Breast epithelium (tissue), 4 donors: ENCODE measurements at places on chromosomes 7 and 10. TPM values are rescaled to one million over a fixed set of nuclear protein-coding genes. Genes with fewer than 3 reads are reported as not detected.
A peak's percentile ranks its signal among the peaks of the same experiment; 100 is the strongest.

GRCh38 chr10:65340340-65340739 lies 1585.5 kb upstream of the LRRTM3 start:
- H3K27me3 ChIP-seq = no peaks in the 10 kb centered on the region
- no peak overlapping the region for H3K4me3 ChIP-seq
- no peak for DNase-seq
- H3K36me3 ChIP-seq = no peaks in the 10 kb centered on the region
- H3K27ac ChIP-seq = no peak overlapping the region

Gene CDHR1
- 0.15 TPM for total RNA-seq

GRCh38 chr7:114082642-114083165 lies 163.9 kb upstream of the PPP1R3A start:
- H3K27ac ChIP-seq = no peak overlapping the region
- DNase-seq = no peak
- no peaks in the 10 kb centered on the region for H3K36me3 ChIP-seq
- no peaks in the 10 kb centered on the region for H3K27me3 ChIP-seq

GRCh38 chr7:50349963-50350944 lies 45.7 kb downstream of the IKZF1 start:
- H3K27ac ChIP-seq = no peak overlapping the region
- H3K36me3 ChIP-seq = no peaks in the 10 kb centered on the region
- H3K4me1 ChIP-seq = no peaks in the 10 kb centered on the region

Gene OR13A1
- total RNA-seq = 0.33 TPM

DNA sequence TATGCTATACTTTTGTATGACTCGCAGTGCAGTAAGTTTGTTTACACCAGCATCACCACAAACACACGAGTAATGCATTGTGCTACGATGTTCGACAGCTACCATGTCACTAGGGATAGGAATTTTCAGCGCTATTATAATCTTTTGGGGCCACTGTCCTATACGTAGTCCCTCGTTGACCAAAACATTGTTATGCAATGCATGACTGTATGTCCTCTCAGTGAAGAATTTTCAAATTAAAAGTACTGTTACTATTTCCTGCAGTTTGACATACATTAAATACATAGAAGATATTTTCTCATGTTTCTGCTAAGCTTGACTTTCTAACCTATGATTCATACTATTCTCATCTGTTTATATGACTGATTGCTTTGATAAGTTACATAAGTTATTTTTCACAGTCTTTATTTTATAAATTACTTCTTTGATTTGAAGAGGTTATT lies 203.6 kb downstream of the VTI1A start:
- no peaks in the 10 kb centered on the region for H3K27me3 ChIP-seq
- H3K27ac ChIP-seq = no peak overlapping the region
- H3K4me3 ChIP-seq = no peak overlapping the region

- H3K27ac ChIP-seq = no peak overlapping the region
- H3K4me1 ChIP-seq = no peaks in the 10 kb centered on the region
- peak overlapping the region; percentile 43 for H3K4me3 ChIP-seq
- H3K27me3 ChIP-seq = peaks cover 62% of the 10 kb centered on the region
- DNase-seq = no peak
Measured at GRCh38 chr10:111077785-111078504, 1.1 kb downstream of the ADRA2A start.

DNA sequence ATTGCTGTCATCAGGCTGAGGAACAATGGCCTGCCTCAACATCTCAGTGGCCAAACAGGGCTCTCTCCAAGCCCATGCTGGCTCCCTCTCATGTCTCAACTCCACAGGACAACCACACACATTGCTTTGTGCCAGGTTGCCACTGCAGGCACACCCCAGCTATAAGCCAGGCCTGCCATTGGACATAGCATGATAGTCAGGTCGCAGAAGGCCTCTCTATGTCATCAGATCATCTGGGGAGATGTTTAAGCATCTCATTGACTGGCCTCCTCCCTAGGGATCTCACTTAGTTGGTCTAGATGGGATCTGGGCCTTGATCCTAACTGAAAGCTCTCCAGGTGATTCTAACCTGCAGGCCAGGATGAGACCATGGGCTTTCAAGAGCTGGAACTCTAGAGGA lies 257.2 kb downstream of the GRID1 start:
- DNase-seq = no peak
- no peaks in the 10 kb centered on the region for H3K36me3 ChIP-seq
- no peak overlapping the region for H3K4me3 ChIP-seq
- no peak overlapping the region for H3K27ac ChIP-seq

DNA sequence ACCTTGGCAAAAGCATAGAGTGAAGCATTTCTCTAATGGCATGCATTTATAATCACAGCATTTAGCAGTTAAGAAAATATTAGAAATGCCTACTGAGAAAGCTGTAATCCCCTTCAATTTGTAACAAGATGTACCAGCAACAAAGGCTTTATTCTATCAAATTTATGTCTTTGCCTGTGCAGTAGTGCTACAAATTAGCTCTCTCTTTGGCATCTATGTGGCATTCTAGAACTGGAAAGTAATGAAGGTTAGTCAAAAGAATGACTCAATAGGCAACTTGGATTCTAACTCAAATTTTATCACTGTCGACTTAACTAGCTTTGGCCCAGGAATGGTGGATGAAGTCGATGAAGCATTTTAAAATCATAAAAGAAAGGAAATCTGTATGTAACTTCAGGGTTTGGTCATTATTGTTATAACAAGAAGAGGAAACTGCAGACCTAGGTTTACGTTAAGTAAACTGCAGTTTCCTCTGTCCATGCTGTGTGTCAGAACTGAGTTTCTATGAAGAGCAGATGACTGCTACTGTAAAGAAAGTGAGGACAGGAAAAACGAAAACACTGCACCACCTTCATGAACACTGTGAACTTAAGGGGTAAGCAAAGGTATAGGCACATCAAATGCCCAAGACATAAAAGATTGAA lies 140.0 kb downstream of the RAPGEF5 start:
- H3K27ac ChIP-seq = no peak overlapping the region
- H3K4me1 ChIP-seq = no peaks in the 10 kb centered on the region
- no peaks in the 10 kb centered on the region for H3K27me3 ChIP-seq
- DNase-seq = no peak
- no peak overlapping the region for H3K4me3 ChIP-seq

GRCh38 chr10:102815790-102816549 lies 21.2 kb downstream of the CYP17A1 start:
- DNase-seq = peak; percentile 24
- no peak overlapping the region for H3K4me3 ChIP-seq
- H3K27ac ChIP-seq = peak overlapping the region; percentile 78
- H3K4me1 ChIP-seq = peaks cover 8% of the 10 kb centered on the region
- no peaks in the 10 kb centered on the region for H3K27me3 ChIP-seq
- no peaks in the 10 kb centered on the region for H3K36me3 ChIP-seq

GRCh38 chr7:43621729-43622448 lies 39.0 kb downstream of the STK17A start:
- H3K27ac ChIP-seq = no peak overlapping the region
- H3K27me3 ChIP-seq = no peaks in the 10 kb centered on the region
- DNase-seq = no peak
- H3K36me3 ChIP-seq = no peaks in the 10 kb centered on the region
- no peaks in the 10 kb centered on the region for H3K4me1 ChIP-seq

DNA sequence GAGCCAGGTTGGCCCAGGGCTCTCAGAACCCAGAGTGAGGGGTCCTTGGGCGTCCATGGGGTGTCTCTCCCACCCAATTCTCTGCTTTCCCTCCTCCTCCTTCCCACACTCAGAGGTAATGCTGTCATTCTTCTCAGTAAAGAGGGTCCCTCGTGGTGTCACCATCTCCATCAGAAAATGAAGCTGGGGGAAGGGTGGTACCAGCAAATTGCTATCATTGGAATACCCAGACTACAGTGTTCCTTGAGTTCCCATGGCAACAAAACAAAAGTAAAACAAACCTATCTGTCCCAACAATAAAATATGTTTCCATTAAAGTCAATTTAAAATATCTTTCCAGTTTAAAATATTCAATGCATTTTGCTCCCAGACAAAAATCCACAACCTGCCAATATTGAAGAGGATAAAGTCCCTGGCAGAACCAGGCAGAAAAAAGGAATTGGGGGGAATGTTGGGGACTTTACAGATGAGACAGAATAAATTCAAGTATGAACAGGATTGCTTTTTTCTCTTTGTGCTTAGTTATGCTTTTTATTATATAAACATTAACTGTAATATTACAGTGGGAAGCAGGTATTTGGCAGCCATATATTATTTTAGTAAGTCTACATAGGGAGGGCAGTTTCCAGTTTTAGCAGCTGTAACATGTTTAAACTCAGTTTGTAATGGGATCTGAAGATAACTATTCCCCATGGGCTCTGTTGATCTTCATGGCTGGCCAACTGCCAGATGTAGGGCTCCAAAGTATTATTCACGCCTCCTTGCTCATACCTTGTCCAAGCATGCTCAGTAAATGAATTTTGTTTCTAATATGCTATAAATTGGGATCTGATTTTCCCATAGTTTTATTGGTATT lies 182.1 kb downstream of the ARID5B start:
- H3K36me3 ChIP-seq = no peaks in the 10 kb centered on the region
- H3K4me1 ChIP-seq = peaks cover 31% of the 10 kb centered on the region
- no peaks in the 10 kb centered on the region for H3K27me3 ChIP-seq
- peak overlapping the region; percentile 84 for H3K27ac ChIP-seq
- no peak overlapping the region for H3K4me3 ChIP-seq
- DNase-seq = no peak

DNA sequence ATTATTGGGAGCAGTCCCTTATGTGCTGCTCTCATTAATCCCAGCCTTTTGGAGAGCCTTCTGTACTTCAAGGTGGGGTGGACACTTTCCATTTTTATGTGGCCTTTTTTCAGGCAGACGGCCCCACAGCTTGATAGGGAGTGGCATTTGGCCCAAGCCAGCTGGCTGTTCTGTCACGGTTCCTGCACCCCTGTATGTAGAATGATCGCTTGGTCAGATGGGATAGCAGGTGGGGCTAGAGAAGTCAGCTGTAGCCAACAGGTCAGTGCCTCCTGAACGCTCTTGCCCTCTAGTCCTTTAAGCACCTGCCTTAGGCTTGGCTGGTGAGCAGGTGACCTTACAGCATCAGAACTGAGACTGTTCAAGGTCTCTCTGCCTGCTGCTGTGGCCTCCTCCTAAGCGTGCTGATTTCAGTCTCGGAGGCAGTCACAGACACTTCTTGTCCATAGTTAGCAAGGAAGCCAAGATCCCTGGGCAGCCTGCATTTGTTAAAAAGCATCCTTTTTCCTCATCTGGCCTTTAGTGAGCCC lies 95.3 kb downstream of the LRRC4 start:
- H3K27me3 ChIP-seq = no peaks in the 10 kb centered on the region
- no peaks in the 10 kb centered on the region for H3K36me3 ChIP-seq
- no peak for DNase-seq
- no peaks in the 10 kb centered on the region for H3K4me1 ChIP-seq
- no peak overlapping the region for H3K4me3 ChIP-seq
- H3K27ac ChIP-seq = no peak overlapping the region
